Thymus (tissue), 14 donors: ENCODE measurements at places on chromosomes 7 and 10. TPM values are rescaled to one million over a fixed set of nuclear protein-coding genes. Genes with fewer than 3 reads are reported as not detected.

- H3K4me1 ChIP-seq = peaks cover 3% of the 10 kb centered on the region
- no peaks in the 10 kb centered on the region for H3K27me3 ChIP-seq
- no peak for DNase-seq
- H3K27ac ChIP-seq = no peak overlapping the region
- H3K36me3 ChIP-seq = no peaks in the 10 kb centered on the region
- H3K4me3 ChIP-seq = no peak overlapping the region
Observed at GRCh38 chr7:140069298-140069949, 6.7 kb upstream of the PARP12 start.

The NEUROG3 gene
- total RNA-seq = not detected

GRCh38 chr10:113681533-113682470 is 2.1 kb downstream of the CASP7 start:
- no peak overlapping the region for H3K27ac ChIP-seq
- DNase-seq = no peak
- no peaks in the 10 kb centered on the region for H3K36me3 ChIP-seq
- no peak overlapping the region for H3K4me3 ChIP-seq
- H3K27me3 ChIP-seq = no peaks in the 10 kb centered on the region

The LBX1 gene
- not detected for total RNA-seq

The ACBD7 gene
- 11.9 TPM for total RNA-seq

GRCh38 chr7:80127412-80128160 is 7.0 kb upstream of the GNAI1 start:
- no peaks in the 10 kb centered on the region for H3K36me3 ChIP-seq
- peaks cover 3% of the 10 kb centered on the region for H3K4me1 ChIP-seq
- no peak overlapping the region for H3K27ac ChIP-seq
- no peaks in the 10 kb centered on the region for H3K27me3 ChIP-seq
- no peak overlapping the region for H3K4me3 ChIP-seq
- DNase-seq = peak; percentile 41

The GET4 gene
- total RNA-seq = 24.3 TPM

The TMEM140 gene
- 4.3 TPM for total RNA-seq

DNA sequence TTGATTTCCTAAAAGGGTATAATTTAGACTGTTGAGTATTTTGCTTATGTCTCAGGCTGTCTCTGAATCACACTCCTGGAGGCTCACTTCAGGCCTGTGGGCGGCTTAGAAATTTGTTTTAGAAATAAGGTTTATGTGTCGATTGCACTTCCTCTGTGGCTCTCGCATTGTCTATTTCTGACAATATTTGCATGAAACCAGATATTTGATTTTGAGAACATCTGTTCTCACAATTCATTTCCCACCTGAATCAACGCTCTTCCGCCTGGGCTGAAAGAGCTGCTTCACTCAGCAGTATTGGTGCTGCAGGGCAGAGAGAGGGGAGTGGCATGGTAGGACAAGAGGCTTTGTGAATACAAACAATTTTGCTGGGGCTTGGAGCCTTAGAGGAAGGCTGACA is 262.0 kb downstream of the ADRA2A start:
- H3K4me3 ChIP-seq = no peak overlapping the region
- no peaks in the 10 kb centered on the region for H3K36me3 ChIP-seq
- no peak overlapping the region for H3K27ac ChIP-seq
- no peak for DNase-seq
- H3K4me1 ChIP-seq = no peaks in the 10 kb centered on the region

The C10orf95 gene
- 0.19 TPM for total RNA-seq

The C10orf88 gene
- total RNA-seq = 9.9 TPM

DNA sequence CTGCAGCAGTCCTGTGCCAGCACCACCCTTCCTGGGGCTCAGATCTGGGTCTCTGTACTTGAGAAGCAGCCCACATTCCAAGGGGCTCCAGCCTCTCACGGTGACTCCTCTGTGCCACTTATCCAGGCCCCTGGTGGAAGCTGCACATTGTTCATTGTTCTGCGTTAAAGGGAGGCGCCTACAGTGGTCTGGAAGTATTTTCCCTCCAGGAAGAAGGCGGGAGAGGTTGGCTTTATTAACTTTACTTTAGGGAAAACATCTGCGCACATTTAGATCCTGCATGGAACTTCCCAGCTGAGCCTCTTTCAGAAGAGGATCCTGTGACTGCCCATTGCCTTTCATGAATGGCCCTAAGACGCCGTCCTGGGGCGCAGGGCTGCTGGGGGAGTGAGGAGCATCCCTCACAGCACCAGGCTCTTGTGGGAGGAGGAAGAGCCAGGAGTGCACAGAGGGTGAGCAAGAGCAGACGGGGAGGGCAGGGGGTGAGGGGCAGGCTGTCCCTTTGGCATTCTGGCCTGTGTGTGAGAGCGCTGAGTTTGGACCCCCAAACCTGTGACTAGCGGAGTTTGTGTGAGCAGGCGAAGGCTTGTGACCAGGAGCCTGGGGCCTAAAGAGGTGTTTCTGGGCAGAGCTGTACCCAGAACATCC is 98.6 kb upstream of the BTBD16 start:
- no peak for DNase-seq
- no peak overlapping the region for H3K27ac ChIP-seq
- H3K4me3 ChIP-seq = no peak overlapping the region
- no peaks in the 10 kb centered on the region for H3K36me3 ChIP-seq
- no peaks in the 10 kb centered on the region for H3K4me1 ChIP-seq

The TAS2R5 gene
- 0.57 TPM for total RNA-seq

The SPDYE5 gene
- 0.05 TPM for total RNA-seq

The FRA10AC1 gene
- total RNA-seq = 6.7 TPM

The NKX6-2 gene
- total RNA-seq = 0.09 TPM

GRCh38 chr7:16648551-16648950 is 2.6 kb downstream of the BZW2 start:
- DNase-seq = no peak
- H3K36me3 ChIP-seq = no peaks in the 10 kb centered on the region
- no peaks in the 10 kb centered on the region for H3K27me3 ChIP-seq
- H3K4me3 ChIP-seq = no peak overlapping the region
- no peak overlapping the region for H3K27ac ChIP-seq

The ZNF488 gene
- 0.24 TPM for total RNA-seq

GRCh38 chr7:141073641-141074161 is at the start of gene TMEM178B:
Gene TMEM178B (plus strand): TSS chr7:141074064.
- no peak for DNase-seq
- H3K4me1 ChIP-seq = peaks cover 16% of the 10 kb centered on the region
- peaks cover 84% of the 10 kb centered on the region for H3K27me3 ChIP-seq
- no peak within 1 kb of the TSS for H3K4me3 ChIP-seq
- H3K36me3 ChIP-seq = no peaks in the 10 kb centered on the region

DNA sequence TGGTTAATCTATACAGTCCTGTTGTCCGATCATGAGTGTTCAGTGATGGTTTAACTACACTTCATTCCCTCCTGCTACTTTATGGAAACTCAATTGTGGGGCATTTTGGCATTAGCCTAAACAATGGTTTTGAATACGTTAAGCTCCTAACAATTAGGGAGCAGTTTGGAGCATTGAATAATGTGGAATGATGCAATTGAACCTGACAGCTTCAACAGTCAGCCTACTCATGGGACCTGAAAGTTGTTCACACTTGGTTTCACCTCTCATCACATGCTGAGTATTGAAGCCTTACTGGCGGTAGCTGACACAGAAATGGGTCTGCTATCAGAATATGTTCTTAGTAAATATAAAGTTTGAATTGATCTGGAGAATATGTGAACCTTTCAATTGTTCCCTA is 186.1 kb downstream of the MLLT10 start:
- H3K4me1 ChIP-seq = no peaks in the 10 kb centered on the region
- H3K27ac ChIP-seq = no peak overlapping the region
- DNase-seq = no peak
- H3K27me3 ChIP-seq = no peaks in the 10 kb centered on the region
- peaks cover 21% of the 10 kb centered on the region for H3K36me3 ChIP-seq
- no peak overlapping the region for H3K4me3 ChIP-seq

DNA sequence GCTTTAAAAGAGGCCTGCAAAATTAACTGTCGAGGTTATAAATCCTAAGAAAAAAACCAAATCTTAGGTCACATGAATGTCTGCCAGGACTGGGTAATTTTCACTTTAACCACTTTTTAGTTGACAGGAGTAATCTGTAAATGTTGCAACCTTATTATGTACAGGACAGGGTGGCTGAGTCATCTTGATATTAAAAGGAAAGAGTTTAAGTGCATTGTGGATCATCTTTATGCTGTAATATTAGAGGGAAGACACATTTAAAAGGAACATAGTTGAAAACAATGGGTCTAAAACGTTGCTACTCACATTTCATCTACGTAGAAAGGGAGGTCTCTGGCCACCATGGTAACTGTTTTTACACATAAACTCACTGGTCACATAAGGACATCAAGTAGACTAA is 115.5 kb downstream of the LSMEM1 start:
- H3K4me1 ChIP-seq = no peaks in the 10 kb centered on the region
- DNase-seq = no peak
- no peak overlapping the region for H3K27ac ChIP-seq
- no peaks in the 10 kb centered on the region for H3K27me3 ChIP-seq

DNA sequence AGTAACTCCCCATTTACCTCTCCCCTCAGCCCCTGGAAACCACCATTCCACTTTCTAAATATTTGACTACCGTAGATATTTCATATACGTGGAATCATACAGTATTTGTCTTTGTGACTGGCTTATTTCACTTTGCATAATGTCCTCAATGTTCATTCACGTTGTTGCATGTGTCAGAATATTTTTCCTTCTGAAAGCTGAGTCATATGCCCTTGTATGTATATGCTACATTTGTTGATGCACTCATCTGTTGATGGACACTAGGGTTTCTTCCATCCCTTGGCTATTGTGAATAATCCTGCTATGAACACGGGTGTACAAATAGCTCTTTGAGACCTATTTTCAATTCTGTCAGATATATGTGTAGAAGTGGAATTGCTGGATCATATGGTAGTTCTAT is 25.8 kb upstream of the TSPAN13 start:
- H3K36me3 ChIP-seq = no peaks in the 10 kb centered on the region
- no peak overlapping the region for H3K4me3 ChIP-seq
- H3K27ac ChIP-seq = no peak overlapping the region
- H3K27me3 ChIP-seq = no peaks in the 10 kb centered on the region
- DNase-seq = no peak
- H3K4me1 ChIP-seq = no peaks in the 10 kb centered on the region
